ENCODE measurements at places on chromosomes 11 and 22. TPM values are rescaled to one million over a fixed set of nuclear protein-coding genes. Genes with fewer than 3 reads are reported as not detected.

MYRF gene
- total RNA-seq, result 0.24 TPM

ISX gene
- total RNA-seq, result not detected

BTG4 gene
- not detected for total RNA-seq

TRIM66 gene
- 3.3 TPM for total RNA-seq

SLC22A8 gene
- not detected for total RNA-seq

LRRC32 gene
- 32.9 TPM for total RNA-seq

PKP3 gene
- total RNA-seq, result not detected

GNB1L gene
- total RNA-seq, result 2.9 TPM

TNNT3 gene
- total RNA-seq, result 7,638 TPM

VSIG10L2 gene
- not detected for total RNA-seq

SDHAF2 gene
- 30.7 TPM for total RNA-seq

CHADL gene
- 0.48 TPM for total RNA-seq

ANGPTL5 gene
- 0.12 TPM for total RNA-seq

SLC22A12 gene
- total RNA-seq, result not detected

PACSIN3 gene
- total RNA-seq, result 430 TPM

DMC1 gene
- total RNA-seq, result 0.54 TPM

HBE1 gene
- not detected for total RNA-seq

CNGA4 gene
- not detected for total RNA-seq

TMEM45B gene
- not detected for total RNA-seq

STK33 gene
- total RNA-seq, result 2.7 TPM

TRIM34 gene
- total RNA-seq, result 0.79 TPM

ART1 gene
- total RNA-seq, result 14.5 TPM

CREBZF gene
- 22.9 TPM for total RNA-seq

OR10A6 gene
- total RNA-seq, result not detected

PRG3 gene
- not detected for total RNA-seq

ADAMTS8 gene
- 1.2 TPM for total RNA-seq
